Smooth muscle cell of the coronary artery (primary cell): ENCODE measurements at places on chromosomes 16 and 17. TPM values are rescaled to one million over a fixed set of nuclear protein-coding genes. Genes with fewer than 3 reads are reported as not detected.

EPN3 gene
- total RNA-seq, result under 0.01 TPM in 2 replicates

MRM3 gene
- total RNA-seq, result 17.6 and 22.5 TPM in 2 replicates

ORMDL3 gene
- total RNA-seq, result 107 and 108 TPM in 2 replicates

OR4D1 gene
- total RNA-seq, result not detected in 2 replicates

KRTAP3-1 gene
- total RNA-seq, result not detected in 2 replicates

MYH2 gene
- not detected in 2 replicates for total RNA-seq

HSDL1 gene
- total RNA-seq, result 16.5 and 20.6 TPM in 2 replicates

CA5A gene
- not detected in 2 replicates for total RNA-seq

YPEL2 gene
- total RNA-seq, result 12.9 and 16.2 TPM in 2 replicates

LRRC37A gene
- total RNA-seq, result 0.70 and 1.2 TPM in 2 replicates

CD300E gene
- total RNA-seq, result not detected in 2 replicates

KRTAP9-4 gene
- total RNA-seq, result not detected in 2 replicates
